ENCODE measurements at places on chromosomes 7 and 10.

DNA sequence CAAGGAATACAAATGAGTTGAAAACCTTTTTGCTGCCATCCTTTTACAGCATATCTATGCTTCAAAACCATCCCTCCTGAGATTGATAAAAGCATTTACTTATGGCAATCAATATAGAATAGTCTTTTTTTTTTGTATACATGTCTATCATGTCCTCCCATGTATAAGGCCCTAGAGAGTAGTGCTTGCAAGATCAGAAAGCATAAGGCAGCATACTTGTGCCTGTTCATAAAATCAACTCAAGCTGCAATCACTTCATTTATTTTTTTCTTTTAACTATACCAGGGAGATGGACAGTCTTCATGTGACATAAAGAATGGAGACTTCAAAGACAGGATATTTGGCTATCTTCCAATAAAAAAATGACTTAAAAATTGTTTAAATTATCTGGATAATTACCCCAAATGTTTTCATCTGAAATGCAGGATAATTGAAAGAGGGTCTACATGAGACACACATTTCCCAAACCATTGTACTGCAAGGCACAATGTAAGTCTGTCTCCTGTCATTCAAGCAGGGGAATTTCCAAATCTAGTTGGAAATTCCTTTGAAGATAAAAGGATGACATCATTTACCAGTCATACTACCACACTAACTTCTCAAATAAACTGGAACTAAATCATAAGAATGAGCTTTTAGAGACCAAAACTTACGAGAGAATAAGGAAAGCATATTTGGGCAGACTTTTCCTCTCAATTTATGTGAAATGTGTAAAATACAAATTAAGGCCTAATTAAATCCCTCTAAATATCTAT lies 22.5 kb downstream of the LRRN3 start:
- DNase-seq = no peak

DNA sequence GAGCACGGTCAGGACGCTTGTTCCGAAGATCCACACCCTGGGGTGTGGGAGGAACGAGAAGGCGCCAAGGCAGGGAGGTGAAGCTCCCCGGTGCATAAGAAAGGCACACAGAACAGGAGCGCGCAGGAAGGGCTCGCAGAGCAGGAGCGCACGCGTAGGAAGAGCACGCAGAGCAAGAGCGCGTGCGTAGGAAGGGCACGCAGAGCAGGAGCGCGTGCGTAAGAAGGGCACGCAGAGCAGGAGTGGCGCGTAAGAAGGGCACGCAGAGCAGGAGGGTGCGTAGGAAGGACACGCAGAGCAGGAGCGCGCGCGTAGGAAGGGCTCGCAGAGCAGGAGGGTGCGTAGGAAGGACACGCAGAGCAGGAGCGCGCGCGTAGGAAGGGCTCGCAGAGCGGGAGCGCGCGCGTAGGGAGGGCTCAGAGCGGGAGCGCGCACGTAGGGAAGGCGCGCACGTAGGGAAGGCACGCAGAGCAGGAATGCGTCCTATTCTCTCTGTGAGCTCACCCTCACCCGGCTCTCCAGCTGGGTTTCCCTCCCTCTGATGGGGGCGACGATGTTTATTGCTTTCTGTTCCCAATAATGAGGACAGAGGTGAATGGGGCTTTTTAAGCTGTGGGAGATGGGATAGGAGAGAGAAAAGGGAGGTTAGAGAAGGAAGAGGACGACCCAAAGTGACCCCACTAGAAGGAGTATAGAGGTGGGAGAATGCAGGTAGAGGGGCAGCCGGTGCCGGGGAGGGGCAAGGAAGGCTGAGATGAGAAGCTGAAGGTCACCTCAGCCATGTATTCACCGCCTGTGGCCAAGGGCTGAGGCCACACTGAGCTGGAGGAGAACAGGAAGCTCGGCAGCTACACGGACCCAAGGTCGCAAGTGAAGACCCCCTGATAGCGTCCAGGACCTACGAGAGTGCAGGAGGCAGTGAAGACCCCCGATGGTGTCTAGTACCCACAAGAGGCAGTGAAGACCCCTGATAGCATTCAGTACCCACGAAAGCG lies 423.2 kb downstream of the PTPRN2 start:
- DNase-seq = no peak

DNA sequence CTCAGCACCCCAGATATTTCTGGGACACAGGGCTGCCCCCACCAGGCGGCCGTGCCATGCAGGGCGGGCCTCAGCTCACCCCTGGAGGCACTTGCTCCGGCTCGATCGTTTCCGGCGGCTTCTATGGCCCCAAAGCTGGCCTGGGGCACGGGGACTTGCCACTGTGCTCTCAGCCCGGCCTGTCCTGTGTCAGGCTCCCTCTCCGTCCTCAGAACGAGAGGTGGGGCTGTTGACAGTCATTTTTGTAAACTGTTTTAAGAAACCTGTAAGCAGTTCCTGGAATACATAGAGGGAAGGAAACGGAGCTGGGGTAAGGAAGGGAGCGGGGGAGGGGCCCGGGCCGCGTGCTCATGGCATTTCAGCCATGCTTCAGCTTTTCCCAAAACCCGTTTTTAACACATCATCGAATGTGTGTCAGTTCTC lies 30.7 kb upstream of the PRKAR1B start:
- no peak for DNase-seq

DNA sequence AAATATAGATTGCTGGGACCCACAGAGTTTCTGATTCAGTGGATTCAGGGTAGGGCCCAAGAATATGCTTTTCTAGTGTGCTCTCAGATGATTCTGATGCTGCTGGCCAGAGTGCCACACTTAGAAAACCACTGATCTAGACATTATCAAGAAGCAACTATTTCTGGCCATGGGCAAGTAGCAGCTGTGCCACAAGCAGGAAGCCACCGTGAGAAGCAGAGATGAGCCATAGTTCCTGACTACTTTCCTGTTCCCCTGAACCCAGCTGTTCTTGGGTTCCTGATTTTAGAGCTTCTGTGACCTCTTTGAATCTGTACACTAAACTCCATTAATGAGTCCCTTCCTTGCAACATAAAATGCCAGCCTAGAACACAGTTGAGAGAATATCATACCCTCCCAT lies 38.1 kb upstream of the PIK3AP1 start:
- peak; percentile 15 for DNase-seq

GRCh38 chr10:122280156-122280555 lies 9.1 kb downstream of the BTBD16 start:
- DNase-seq = no peak

DNA sequence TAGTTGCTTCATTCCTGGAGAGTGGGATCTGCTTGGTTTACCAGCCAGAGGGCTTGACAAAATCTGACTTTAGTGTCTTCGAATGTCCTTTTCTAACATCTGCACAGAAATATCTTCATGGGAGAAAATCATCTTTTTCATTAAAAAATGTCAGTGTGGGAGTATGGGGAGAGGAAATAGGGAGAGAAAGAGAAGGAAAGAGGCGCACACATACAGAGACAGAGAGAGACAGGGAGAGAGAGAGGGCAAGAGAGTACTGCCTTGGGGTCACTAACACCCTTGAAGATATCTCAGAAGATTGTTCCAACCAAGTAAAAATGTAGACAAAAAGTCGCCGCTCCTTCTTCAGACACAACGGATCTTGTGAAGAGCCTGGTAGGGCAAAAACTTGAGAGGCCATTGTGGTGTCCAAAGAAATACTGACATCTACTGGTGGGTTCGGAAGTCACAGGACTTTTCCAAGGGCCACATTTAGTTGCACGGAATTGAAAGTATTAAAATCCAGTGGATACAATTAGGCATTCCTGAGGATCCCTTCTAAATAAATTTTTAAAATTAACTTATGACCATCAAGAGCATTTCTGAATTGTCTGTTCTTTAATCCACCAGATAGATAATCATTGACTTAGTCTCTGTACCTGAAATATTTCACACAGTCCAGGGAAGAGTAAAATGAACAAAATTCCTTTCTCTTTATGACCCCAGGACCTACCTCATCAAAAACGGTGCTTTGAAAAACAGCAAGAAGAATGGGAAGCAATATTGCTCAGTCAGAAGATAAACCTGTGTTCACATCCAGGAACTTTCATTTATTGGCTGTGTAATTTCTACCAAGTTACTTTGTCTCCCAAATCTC lies 29.7 kb downstream of the VIM start:
- DNase-seq = peak; percentile 81

- DNase-seq = no peak
These were observed 11.9 kb downstream of the PDGFA start for GRCh38 chr7:507623-508300.

GRCh38 chr7:133054162-133054840 lies 27.6 kb downstream of the CHCHD3 start:
- no peak for DNase-seq

- no peak for DNase-seq
These were observed 51.7 kb downstream of the HSPA12A start for GRCh38 chr10:116690356-116691322.

GRCh38 chr10:95509251-95509650 lies 51.9 kb downstream of the SORBS1 start:
- no peak for DNase-seq

DNA sequence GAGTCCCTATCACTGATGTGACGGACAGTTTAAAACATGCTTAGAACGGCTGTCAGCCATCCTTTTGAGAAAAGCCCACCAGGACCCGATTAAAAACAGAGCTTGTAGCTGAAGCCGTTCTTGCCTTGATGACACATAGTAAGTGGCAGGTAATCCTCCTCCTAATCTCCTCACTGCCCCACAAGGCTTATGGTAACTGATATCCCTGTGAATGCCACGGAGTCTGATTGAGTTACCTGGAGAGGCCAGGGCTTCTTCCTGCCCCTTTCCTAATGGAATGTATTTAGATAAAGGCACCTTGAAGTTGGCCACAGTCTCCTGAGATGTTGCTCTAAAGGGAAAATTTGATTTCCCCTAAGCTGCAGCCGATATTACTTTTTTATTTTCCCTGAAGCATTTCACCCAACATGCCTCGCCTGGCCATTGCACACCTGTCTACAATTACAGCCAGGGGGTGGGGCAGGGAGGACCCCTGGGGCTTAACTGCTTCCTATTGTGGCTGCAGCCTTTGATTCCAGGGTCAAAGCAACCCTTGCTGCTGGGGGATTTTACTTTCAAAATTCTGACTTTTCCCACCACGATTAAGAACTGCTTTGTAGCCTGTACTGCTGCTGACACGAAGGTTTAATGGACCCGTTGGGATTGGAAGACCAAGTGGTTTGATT lies 169.0 kb upstream of the GPR26 start:
- no peak for DNase-seq

DNA sequence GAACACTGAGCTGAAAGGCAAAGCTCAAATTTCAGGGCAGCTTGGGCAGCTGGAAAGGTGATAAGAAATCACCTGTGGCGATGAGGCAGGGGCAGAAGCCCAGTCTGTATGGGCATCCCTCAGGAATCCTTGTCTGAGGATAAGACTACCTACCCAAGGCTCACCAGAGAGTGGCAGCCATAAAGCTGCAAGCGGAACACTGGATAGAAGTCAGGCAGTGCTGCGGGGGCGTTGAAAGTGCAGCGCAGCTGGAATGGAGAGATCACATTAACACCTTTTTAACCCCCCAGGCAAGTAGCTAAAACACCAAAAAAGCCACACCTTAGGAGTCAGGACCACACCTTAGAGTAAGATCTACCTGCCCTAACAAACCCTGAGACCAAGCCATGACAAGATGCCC lies 38.2 kb downstream of the ABCB5 start:
- no peak for DNase-seq

DNA sequence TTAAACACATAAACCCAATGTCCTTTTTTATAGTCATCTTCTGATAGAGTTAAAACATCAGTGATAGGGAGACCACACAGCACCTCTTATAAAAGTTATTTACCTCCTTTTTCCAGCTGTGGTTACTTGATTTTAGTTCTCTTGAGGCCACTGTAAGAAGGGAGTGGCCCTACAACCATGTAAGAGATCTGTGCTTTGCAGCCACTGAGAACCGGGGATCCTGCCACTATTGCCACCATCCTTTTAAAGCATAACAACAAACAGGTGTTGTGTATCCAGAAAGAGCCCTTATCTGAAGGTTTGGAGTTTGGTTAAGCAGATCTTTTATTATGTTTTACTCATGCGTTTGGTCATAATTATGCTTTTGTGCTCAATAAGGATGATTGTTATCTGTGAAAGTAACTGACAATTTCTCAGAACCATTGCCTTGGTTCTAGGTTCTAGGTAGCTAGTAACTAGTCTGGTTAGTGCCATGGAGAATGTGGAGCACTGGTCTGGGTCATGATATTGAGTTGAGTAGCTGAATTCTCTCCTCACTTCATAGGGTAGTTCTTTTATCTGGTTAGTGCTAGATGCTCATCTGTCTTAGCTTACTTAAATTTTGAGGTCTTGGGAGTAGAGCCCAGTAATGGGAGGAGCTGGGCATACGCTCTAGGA lies 56.5 kb downstream of the ST7 start:
- no peak for DNase-seq

- DNase-seq = no peak
These were observed 7.5 kb downstream of the FAM131B start for GRCh38 chr7:143354965-143355364.

- DNase-seq = peak; percentile 22
These were observed 233.6 kb downstream of the SNX13 start for GRCh38 chr7:17706734-17707133.

DNA sequence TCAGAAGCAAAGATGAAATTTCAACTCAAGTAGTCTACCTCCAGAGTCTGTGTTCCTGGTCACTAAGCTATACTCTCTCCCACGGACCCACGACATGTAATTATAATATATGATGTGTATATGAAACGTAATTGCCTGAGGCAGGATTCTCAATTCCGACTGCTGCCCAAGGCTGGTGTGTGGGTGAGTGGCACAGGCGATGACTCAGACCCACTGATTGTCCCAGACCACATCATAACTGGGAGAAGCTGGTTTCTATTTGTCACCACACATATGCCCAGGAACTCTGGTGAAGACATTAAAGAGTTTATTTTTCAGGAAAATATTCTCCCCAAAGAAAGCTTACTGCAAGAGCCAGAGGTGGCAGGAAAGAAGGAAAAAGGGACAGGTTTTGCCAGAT lies 219.3 kb downstream of the JAZF1 start:
- DNase-seq = no peak

DNA sequence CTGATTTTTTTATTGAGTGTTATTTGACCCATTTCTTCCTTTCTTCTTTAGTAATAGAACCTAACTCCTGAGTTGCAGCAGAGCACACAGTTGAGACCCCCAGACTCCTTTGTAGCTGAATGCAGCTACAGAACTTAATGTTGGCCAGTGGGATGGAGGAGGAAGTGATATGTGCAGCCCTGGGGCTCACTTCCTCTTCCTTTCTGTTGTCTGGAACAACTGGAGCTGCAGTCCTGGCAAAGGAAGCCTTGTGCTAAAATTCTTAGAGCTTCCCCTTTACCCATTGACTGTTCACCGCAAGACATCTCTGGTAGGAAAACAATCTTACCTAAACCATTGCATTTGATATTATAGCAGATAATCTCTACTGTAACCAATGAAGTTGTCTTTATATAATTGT lies 86.6 kb downstream of the ITGB8 start:
- DNase-seq = no peak

GRCh38 chr7:149633976-149634945 lies 136.7 kb upstream of the ZNF746 start:
- DNase-seq = no peak

DNA sequence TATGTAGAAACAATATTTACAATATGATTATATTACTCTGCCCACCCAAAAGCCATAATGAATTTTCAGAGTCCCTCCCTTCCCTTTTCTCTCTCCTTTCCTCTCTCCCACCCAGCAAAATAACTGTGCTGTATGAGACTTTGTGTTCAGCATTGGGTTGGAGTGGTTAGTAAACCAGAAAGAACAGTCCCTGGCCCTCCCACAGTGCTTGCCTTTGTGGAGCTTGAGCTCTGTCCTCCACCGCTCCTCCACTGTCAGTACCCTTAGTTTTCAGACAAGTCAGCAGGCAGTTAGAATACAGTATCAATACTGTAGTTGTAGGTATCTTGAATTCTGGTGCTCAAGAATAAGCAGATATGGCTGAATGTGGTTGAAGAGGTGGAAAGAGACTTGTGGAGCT lies 92.7 kb downstream of the CDK14 start:
- no peak for DNase-seq

GRCh38 chr10:52357971-52358370 lies 43.9 kb downstream of the DKK1 start:
- DNase-seq = no peak

All from CD4-positive, alpha-beta T cell treated with Interleukin-2 at 100 ng/mL for 4 hours (primary cell).